ENCODE measurements at places on chromosomes 6 and 20. TPM values are rescaled to one million over a fixed set of nuclear protein-coding genes. Genes with fewer than 3 reads are reported as not detected.

Gene SEMG1
- not detected for total RNA-seq

Gene TOX2
- total RNA-seq, result 2.7 TPM

Gene TRIM15
- total RNA-seq, result not detected

Gene IBTK
- total RNA-seq, result 24.0 TPM

Gene EYA2
- 4.2 TPM for total RNA-seq

Gene TBXT
- not detected for total RNA-seq

Gene TPMT
- total RNA-seq, result 14.4 TPM

Gene MLIP
- total RNA-seq, result 338 TPM

Gene SLC13A3
- total RNA-seq, result 1.3 TPM

Gene OPRL1
- 0.18 TPM for total RNA-seq

Gene SALL4
- not detected for total RNA-seq

Gene NR2E1
- not detected for total RNA-seq

Gene CDSN
- not detected for total RNA-seq

Gene ZNF334
- 1.8 TPM for total RNA-seq

Gene EYS
- 0.27 TPM for total RNA-seq

Gene L3MBTL3
- total RNA-seq, result 3.5 TPM

Gene ADGB
- total RNA-seq, result not detected

Gene MACROD2
- 3.0 TPM for total RNA-seq

Gene RSPO4
- not detected for total RNA-seq

Gene MUC21
- total RNA-seq, result not detected

Gene RAB23
- 13.9 TPM for total RNA-seq

Gene GTSF1L
- not detected for total RNA-seq

Gene CST2
- not detected for total RNA-seq

Gene TRAM2
- 10.8 TPM for total RNA-seq

Gene RCAN2
- total RNA-seq, result 236 TPM

Gene PTCHD4
- total RNA-seq, result 0.37 TPM

Gene ULBP3
- 0.81 TPM for total RNA-seq

Gene DDX39B
- 209 TPM for total RNA-seq

Gene DEF6
- 14.4 TPM for total RNA-seq

Gene DLK2
- 2.8 TPM for total RNA-seq

Gene CEP85L
- total RNA-seq, result 9.0 TPM

Gene NNAT
- 4.6 TPM for total RNA-seq

Gene ARMC2
- 18.0 TPM for total RNA-seq

Gene DNMT3B
- total RNA-seq, result 0.83 TPM

Gene LYRM2
- 43.8 TPM for total RNA-seq
